Ovary (tissue), 10 donors: ENCODE measurements at places on chromosomes 1 and 21.

DNA sequence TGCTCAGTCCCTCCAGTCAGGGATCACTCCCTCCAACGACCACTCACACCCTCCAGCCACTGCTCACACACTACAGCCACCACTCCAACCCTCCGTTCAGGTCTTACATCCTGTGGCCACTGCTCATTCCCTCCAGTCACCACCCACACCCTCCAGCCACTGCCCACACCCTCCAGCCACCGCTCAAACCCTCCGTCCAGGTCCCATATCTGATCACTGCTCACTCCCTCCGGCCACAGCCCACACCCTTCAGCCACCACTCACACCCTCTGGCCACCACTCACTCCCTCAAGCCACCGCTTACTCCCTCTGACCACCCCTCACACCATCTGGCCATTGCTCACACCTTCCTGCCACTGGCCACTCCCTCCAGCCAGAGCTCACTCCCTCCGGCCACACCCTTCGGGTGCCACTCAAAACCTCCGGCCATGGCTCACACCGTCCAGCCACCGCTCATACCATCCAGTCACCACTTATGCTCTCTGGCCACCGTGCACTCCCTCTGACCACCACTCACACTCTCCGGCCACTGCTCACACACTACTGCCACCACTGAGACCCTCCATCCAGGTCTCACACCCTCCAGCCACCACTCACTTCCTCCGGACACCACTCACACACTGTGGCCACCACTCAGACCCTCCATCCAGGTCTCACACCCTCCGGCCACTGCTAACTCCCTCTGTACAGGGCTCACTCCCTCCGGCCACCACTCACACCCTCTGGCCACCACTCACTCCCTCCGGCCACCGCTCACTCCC lies 4.7 kb upstream of the TFF1 start:
- no peak for DNase-seq

GRCh38 chr1:207009182-207009850 lies 23.2 kb downstream of the C1orf116 start:
- DNase-seq = no peak

DNA sequence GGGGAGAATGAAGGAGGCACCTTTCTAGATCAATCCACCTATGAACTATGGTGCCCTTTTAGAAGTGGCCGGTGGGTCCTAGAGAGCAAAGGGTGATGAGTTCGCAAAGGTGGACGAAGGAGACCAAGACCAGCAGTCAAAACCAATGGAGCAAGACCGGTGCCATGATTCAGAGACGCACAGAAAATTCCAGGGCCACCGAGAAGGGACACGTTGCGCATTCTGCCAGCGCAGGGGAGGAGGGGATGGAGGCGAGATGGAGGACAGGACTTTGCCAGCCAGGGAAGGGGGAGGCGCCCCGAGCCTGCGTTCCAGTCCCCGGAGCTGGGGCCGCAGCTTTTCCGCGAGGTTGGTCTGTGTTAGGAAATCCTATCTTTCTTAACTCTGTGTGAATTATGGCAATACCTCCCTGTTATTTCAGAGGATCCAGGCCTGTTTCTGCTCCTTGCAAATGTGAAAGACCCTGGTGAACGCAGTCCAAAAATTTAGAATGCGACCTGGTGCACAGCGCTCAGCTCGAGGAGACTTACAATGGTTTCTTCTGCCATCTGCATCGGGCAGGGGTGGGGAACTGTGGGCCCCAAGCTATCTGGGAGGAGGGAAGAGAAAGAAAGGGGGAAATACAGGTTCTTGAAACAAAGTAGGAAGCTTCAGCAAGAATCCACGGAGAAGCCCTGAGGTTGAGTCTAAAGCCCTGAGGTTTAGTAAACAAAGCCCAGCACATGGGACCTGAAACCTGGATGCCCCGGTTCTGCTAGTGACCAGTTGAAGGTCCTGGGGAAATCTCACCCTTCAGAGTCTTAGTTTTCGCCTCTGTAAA lies 129.4 kb downstream of the MRPS6 start:
- peak; percentile 31 for DNase-seq

- no peak for DNase-seq
These were observed 67.2 kb upstream of the PARP1 start for GRCh38 chr1:226475142-226475511.

GRCh38 chr21:20353351-20353750 lies 644.9 kb upstream of the NCAM2 start:
- DNase-seq = no peak

- DNase-seq = no peak
These were observed 477.1 kb upstream of the VAMP3 start for GRCh38 chr1:7293702-7294629.

GRCh38 chr1:2557482-2558400 lies 1.6 kb downstream of the TNFRSF14 start:
- DNase-seq = no peak

GRCh38 chr1:204172404-204173029 lies 6.4 kb upstream of the REN start:
- DNase-seq = no peak

DNA sequence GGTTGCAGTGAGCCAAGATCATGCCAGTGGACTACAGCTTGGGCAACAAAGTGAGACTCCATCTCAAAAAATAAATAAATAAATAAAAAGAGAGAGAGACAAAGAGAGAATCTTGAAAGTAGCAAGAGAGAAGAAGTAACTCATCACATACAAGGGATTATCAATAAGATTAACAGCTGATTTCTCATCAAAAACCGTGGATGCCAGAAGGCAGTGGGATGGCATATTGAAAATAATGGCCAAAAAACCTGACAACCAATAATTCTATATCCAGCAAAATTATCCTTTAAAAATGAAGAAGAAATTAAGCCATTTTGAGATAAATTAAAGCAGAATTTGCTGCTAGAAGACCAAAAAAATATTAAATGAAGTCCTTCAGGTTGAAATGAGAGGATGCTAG lies 35.7 kb downstream of the KLHDC7A start:
- DNase-seq = no peak
